Stimulated activated CD4-positive, alpha-beta T cell treated with anti-CD3 and anti-CD28 coated beads, Interleukin-2, amount 100 ng/mL, for 48 hours (primary cell): ENCODE measurements at places on chromosomes 7 and 10.
A peak's percentile ranks its signal among the peaks of the same experiment; 100 is the strongest.

DNA sequence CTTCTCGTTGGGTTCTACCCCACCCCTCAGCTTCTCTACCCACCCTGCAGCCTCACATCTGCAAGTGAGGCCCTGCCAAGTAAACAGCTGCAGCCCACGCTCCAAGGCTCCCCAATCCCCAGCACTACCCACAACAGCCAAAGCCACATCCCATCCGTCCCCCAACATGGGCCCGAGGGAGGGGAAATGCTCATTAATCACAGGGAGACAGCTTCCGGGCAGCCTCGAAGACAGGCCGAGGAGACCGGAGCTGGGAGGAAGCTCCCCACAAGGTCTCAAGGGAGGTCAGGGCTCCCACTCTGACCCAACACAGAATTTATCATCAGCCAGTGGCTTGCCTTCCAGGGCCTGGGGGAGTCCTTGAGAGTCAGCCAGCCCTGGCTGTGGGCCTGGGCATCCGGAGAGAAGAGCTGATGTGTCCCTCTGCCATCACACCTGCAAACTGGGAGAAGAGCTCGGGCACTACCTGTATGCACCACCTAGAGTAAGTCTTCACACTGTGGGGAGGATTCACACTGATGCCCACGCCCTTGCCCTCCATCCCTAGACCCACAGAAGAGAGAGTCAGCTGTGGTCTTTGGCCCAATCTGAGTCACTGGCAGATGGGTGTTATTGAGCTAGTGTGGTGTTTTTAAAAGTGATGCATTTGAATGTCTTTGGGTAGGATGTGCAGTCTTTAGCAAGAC is 115.5 kb upstream of the ZMIZ1 start:
- DNase-seq, result no peak

- DNase-seq, result no peak
These were observed 201.8 kb downstream of the CELF2 start for GRCh38 chr10:11219431-11219830.

DNA sequence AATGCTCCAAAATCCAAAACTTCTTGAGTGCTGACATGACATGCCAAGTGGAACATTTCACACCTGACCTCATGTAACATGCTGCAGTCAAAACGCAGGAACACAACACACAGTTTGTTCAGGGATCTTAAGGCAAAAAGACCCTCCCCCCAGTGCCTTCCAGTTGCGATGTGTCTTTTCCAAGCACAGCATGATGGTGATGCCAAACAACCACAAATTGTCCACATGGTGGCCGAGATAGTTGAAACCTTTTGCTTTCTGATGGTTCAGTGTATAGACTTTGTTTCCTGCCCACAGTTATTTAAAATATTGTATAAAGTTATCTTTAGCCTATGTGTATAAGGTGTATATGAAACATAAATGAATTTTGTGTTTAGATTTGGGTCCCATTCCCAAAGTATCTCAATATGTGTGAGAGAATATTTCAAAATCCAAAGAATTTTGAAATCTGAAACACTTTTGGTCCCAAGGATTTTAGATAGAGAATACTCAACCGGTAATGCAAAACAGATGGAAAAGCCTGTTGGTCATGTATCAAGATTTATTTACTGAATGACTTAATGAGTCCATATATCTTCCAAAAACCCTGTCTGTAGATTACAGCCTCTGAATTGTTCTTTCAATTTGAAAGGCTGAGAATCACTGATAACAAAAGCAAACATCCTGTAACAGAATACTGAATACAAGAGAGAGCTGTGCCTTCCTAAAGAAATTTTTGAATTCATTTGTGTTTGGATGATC is 93.4 kb upstream of the OIT3 start:
- no peak for DNase-seq

DNA sequence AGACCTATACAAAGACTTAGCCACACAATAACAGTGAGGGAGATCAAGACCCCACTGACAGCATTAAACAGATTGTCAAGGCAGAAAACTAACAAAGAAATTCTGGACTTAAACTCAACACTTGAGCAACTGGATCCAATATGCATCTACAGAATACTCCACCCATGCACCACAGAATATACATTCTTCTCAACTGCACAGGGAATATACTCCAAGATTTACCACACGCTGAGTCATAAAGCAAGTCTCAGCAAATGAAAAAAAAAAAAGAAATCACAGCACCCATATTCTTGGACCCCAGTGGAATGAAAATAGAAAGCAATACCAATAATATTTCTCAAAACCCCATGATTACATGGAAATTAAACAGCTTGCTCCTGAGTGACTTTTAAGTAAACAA is 680.2 kb downstream of the PCDH15 start:
- no peak for DNase-seq

- no peak for DNase-seq
These were observed 64.4 kb upstream of the PLPP4 start for GRCh38 chr10:120392671-120393079.

- no peak for DNase-seq
These were observed 313.3 kb upstream of the AKR1E2 start for GRCh38 chr10:4512671-4513240.

GRCh38 chr7:130137207-130137606 is 66.9 kb downstream of the KLHDC10 start:
- no peak for DNase-seq

DNA sequence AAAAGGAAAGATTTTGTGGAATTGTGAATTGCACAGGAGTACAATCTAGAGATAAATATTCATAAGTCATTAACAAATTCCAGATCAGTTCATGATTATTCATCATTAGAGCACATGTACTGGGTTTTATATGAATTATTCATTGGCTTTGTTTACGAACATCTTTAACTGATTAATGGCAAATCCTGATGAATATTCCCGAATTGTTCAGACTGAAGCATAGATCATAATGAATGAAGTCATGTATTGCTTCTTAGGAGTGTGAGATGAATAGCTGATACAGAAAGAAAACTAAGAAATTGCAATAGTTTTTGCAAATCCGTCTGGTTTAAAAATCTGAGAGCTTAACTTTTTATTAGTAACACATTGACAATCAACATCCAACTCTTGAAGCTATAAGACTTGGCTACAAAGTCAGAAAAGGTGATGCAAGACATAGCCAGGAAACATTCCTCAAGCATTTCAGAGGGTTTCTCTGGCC is 183.6 kb upstream of the DGKB start:
- DNase-seq, result no peak

GRCh38 chr7:93008833-93009232 is 108.9 kb downstream of the SAMD9 start:
- no peak for DNase-seq

GRCh38 chr10:24149640-24150039 is 59.3 kb upstream of the KIAA1217 start:
- no peak for DNase-seq

DNA sequence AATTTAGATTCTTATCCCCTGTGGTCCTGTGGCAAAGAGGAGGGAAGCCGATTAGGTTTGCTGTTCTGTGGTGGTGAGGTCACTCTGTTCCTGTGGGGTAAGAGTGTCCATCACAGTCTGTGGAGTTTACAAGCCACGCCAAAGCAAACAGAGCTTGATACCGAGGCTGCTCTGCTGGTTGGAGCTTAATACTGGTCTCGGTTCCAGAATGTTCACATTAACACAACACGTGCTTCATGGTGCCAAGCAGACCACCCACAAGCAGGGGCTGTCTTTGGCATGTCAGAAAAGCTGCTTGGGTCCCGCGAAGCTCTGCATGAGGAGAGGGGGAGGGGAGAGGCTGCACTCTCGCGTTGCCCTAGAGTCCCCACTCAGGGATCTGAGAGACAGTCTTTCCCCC is 47.5 kb downstream of the DNAJB6 start:
- DNase-seq, result no peak

DNA sequence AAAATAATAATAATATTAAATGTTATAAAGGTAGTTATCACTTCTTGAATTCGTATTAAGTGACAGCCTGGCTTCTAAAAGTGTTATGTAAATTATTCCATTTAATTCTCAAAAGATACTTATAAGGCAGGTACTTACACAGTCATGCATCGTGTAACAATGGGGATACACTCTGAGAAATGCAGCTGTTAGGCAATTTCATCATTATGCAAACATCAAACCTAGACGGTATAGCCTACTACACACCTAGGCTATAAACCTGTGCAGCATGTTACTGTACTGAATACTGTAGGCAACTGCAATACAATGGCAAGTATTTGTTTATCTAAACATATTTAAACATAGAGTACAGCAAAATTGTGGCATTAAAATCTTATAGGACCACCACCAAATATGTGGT is 1.5 kb downstream of the IFIT1 start:
- DNase-seq, result no peak

DNA sequence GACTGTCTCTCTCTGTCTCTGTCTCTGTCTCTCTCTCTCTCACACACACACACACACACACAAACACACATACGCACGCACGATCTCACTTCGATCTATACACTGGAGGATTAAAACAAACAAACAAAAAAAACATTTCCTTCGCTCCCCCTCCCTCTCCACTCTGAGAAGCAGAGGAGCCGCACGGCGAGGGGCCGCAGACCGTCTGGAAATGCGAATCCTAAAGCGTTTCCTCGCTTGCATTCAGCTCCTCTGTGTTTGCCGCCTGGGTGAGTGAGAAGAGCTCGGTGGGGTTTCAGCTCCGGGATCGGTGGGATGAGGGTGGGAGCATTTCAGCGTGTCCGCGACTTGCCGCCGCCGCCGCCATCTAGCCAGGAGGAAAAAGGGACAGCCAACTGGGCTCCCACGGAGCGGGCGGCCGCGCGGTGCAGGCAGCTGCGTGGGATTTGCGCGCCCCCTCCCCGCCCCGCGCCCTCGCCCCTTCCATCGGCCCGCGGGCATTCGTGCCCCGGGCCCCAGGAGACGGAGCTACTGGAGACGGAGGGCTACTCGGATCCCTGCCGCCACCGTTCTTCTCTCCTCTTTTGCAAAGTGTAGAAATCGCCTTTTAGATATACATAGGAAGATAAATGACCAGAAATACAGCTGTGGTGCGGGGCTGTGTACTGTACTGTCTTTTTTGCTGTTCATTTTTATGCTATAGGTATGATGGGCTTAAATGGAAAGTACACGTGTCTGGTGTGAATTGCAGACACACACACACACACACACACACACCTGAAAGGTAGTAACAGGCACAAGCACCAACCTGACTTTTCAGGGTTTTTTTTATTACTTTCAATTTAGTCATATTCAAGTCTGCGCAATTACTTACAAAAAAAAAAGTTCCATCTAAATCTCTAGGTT is 581 bp downstream of the PTPRZ1 start:
- no peak for DNase-seq

- DNase-seq, result no peak
These were observed 313.8 kb upstream of the ADARB2 start for GRCh38 chr10:2051108-2051507.

DNA sequence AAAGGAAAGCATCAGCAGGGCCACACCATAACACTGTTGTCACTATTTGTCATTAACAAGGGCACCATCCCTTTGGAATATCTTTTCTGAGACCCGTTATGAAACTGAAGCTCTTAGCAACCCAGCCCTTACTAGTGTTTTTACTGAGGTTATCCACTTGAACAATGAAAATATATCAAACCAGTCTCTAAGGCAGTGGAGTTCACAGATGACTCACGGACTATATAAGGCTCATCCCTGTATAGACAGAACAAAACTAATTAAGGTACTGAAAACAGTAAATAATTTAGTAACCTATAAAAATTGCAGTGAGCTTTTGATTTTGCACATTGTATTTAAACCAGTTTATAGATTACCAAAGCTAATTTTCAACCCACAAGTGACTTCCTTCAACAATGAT is 196.0 kb downstream of the ELAPOR2 start:
- no peak for DNase-seq

GRCh38 chr10:6236349-6237198 is 33.8 kb downstream of the PFKFB3 start:
- no peak for DNase-seq

GRCh38 chr10:86283466-86284287 is 82.9 kb downstream of the GRID1 start:
- no peak for DNase-seq

DNA sequence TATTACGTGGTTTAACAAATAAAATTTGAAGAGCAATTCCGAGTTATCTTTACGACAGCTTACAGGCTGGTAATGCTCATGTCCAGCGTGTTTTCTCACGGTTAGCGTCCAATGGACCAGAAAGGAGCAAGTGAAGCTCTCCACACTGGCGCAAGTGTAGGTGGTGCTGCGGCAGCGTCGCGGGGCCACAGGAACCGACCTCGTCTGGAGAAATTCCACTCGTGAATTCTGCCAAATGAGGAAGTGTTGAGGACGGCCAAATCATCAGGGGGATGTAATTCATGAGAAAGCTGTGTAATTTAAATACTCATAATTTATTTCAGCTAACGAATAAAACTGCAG is 350 bp upstream of the ZNF37A start:
- no peak for DNase-seq

DNA sequence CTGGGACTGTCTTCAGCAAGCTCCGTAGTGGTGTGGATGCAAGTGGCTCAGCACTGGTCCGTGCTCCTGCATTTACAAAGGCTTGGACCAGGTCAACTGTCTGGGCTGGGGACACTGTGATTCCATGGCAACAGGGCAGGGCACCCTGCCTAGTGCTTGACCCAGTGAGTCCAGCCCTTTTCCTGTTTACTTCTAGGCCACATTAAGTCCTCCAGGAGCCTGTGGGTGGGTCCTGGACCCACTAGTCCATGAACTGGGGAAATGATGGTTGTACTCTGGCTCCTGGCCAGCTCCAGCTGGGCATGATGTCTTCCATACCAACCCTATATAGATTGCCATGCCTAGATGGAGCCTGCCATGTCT is 152.0 kb downstream of the RPS24 start:
- DNase-seq, result no peak

DNA sequence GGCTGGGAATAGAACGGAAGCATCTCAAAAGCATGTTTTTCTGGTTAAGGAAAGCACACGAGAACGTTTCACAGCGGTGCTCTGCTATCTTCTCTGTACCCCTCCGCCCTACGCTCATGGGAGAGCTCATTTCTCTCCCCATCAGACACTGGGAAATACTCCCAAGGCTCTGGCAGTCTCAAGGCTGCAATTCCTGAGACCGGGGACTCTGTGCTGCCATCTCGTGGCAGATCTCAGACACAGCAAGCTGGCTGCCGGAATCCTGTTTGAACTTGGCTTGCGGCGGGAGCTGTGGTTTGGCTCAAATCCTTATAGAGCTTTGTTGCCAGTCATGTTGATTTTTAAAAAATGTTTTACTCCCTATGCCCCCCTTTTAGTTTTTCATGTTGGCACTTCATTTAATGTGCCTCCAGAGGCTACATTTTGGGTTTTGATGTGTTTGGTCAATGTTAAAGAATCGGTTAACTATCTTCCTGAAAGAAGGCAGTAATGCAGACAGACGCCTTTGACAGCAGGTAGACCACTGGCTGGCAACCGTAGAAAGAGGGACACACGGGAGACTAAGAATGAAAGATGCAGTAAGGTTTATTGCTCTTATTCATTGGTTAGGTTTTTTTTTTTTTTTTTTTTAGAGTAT is 27.6 kb downstream of the BMPER start:
- peak; percentile 61 for DNase-seq
